Camera-type eye (tissue), 1 donor: ENCODE measurements at places on chromosomes 1 and 21. TPM values are rescaled to one million over a fixed set of nuclear protein-coding genes. Genes with fewer than 3 reads are reported as not detected.

The CLIC6 gene
- total RNA-seq: 10.9 TPM

The PEA15 gene
- total RNA-seq: 215 TPM

The FCMR gene
- 1.3 TPM for total RNA-seq

The CYP4B1 gene
- total RNA-seq: 2.5 TPM

The VHLL gene
- total RNA-seq: not detected

The CADM3 gene
- total RNA-seq: 89.3 TPM

The RPE65 gene
- total RNA-seq: 37.7 TPM

The PCAT6 gene
- total RNA-seq: not detected

The RBP7 gene
- 2.6 TPM for total RNA-seq
